ENCODE measurements at places on chromosomes 11 and 22. TPM values are rescaled to one million over a fixed set of nuclear protein-coding genes. Genes with fewer than 3 reads are reported as not detected.

DNA sequence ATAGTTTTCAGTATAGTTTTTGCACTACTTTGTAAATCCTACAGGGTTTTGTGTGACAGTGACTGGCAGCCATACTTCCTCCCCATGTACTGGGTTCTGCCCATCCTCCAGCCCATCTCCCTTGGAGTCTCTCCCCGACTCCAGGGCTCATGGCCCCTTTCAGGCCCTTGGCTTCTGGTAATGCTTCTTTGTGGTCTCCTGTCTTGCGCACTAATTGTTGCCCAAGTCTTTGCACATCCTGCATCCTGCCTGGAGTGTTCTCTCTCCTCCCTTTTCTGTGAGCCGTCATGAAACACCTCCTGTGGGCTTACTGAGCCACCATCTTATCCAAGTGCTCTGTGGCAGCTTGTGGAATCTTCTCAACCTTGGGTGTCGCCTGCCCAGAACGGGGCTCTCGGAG, 11.4 kb upstream of the KCNQ1OT1 start:
- no peak for DNase-seq

DNA sequence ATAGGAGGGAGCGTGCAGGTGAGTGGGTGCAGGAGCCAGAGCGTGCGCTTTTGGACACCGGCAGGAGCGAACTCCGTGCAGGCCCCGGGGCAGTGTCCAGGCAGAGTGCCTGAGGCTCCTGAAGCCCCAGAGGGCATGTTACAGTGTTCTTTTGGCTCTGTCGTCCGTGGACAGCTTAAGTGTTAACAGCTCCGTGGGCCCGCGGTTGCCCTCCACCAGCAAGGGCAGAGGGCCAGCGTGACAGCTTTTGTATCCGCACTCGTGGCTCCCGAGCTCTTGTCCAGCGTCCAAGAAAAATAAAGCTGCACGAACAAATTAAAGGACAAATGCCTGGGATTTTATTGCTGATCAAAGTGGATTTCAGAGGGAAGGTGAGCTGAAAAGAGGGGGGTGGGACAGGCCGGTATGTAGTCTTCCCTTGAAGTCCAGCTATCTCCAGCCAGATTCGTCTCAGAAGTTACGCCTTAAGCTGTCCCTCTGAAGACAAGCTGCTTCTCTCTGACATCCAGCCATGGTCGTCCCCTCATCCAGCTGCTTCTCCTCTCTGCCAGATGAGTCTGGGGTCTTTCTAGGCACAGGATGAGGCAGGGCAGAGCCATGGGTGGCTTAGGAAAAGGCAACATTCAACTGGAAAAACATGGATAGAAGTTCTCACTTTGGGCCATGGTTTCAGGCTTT, 968 bp upstream of the TMEM109 start:
- no peak for DNase-seq

GRCh38 chr22:21978564-21979386, 3.8 kb downstream of the TOP3B start:
- DNase-seq: no peak

TUT1 gene
- polyA plus RNA-seq: 12.1 TPM

GRCh38 chr11:76955459-76956114, 78.6 kb upstream of the B3GNT6 start:
- no peak for DNase-seq

SPTBN2 gene
- polyA plus RNA-seq: not detected

DNA sequence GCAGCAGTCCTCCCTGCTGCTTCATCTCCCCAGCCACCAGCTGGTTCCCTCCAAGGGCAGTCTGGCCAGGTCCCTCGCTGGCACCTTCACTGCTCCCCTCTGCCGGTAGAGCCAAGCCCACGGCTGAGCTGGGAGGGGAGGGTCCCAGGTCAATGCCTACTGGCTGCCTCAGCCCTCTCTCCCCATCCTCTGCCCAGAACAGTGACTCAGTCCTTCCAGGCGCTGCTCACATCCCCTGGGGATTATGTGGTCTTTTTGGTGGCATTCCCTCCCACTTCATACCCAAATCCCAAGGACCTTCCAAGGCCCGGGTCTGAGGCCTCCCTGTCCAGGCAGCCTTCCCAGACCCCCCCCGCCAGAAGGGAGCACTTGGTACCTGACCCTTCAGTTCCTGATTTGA, 44.9 kb downstream of the WNT7B start:
- peak; percentile 66 for DNase-seq

ZNF280B gene
- polyA plus RNA-seq: 0.57 TPM

IGSF9B gene
- polyA plus RNA-seq: not detected

- DNase-seq: peak; percentile 59
These were observed 28.2 kb downstream of the KCTD17 start for GRCh38 chr22:37079668-37080171.

DNA sequence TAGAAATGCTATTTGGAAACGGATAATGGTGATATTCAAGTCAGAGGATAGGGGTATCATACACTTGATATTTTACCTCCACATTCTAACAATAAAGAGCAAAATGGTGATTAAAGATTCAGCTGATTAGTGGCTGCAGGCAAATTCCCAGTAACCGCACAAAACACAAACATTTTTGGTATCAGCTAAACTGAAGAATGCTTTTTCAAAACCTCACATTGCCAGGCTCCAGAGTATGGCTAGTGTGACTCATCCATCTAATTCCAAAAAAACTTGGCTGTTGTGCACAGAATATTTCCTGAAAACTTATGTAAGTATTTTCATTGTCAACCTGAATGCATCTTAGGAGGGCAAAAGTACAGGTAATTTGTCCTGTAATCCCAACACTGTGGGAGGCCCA, 10.9 kb downstream of the SRPRA start:
- peak; percentile 71 for DNase-seq

DNA sequence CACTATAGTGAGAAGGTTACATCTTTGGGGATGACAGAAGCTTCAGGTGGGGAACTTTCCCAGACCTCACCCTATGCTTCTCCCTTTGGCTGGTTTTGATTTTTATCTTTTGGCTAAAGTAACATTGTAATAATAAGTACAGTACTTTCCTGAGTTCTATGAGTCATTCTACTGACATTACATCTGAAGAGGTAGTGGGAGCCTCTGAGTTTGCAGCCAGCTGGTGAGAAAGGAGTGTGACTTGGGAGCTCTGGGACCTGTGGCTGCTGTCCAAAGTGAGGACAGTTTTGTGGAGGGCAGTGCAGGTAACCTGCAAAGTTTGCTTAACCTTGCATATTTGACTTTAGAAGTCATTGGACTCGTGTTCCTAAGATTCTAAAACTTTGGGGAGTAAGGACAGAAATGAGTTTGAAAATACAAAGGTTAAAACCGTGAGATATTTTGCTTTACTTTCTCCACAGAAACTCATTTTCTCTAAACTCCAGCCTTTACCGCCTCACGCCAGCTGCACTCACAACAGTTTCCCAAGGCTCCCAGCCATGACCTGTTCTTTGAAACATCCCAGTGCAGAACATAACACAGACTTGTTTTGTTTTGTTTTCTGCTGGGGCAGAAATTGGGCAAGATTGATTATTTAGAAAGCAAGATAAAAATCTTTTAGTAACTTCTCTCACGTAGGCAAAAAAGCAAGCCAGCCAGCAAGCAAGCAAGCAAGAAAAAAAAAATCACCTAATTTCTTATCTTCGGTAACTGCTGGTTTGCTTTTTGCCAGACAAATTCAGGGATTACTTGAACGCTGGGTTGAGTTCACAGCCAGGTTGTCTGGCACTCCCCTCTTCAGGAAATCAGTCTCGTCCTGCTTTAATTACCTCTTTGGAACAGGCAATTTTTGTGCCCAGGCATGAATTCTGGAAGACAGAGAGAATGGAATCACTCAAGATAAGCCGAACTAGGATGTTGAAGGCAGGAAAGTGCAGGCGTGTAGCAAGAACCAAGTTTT, 478.3 kb upstream of the ISX start:
- DNase-seq: no peak

DNA sequence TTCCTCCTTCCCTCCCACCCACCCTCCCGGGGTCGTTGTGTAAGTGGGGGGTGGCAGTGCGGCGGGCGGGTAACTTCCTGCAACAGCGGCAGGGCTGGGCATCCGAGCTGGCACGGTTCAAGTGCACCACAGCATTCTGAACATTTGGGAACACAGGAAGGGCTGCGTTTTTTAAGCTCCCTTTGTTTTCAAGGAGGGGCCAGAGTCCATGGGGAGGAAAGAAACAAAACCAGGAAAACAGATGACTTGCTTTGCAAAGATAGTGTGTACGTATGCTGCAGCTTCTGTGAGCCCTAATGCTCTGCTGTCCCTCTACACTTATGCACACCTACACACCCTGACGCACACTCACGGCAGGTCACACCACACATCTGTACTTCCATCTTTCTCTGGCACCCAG, 152.5 kb downstream of the FBXO7 start:
- no peak for DNase-seq

MUC2 gene
- polyA plus RNA-seq: not detected

TPBGL gene
- not detected for polyA plus RNA-seq

DRICH1 gene
- not detected for polyA plus RNA-seq

CAPN1 gene
- polyA plus RNA-seq: 110 TPM

LINC01488 gene
- not detected for polyA plus RNA-seq

DNA sequence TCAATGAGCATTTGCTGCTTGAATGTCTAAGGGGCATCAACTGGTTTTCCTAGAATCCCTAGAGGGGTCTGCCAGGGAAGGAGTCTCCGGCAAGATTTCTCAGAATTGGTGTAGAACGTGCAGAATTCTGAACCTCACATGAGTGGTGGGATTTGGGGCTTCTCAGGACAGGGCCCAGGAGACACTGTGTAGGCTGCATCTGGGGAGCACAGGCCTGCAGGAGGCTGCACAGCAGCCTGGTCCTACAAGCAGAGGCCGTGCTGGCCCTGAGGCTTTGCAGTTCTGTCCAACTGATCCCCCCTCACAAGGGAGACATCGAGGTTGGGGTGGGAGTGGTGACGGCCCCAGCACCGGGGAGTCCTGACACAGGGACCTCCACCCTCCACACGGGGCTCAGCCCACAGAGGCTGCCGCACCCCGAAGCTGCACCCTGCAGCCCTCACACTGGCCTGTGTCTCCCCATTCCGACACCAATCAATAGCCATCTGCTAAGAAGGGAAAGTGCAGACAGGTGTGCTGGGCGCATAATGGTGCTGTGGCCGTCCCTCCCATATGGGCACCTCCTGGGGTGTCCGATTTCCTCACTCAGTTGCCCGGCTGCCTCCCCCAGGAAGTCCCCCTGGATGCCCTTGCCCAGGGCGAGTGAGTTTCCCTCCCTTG, 688.1 kb downstream of the BRD1 start:
- no peak for DNase-seq

DNA sequence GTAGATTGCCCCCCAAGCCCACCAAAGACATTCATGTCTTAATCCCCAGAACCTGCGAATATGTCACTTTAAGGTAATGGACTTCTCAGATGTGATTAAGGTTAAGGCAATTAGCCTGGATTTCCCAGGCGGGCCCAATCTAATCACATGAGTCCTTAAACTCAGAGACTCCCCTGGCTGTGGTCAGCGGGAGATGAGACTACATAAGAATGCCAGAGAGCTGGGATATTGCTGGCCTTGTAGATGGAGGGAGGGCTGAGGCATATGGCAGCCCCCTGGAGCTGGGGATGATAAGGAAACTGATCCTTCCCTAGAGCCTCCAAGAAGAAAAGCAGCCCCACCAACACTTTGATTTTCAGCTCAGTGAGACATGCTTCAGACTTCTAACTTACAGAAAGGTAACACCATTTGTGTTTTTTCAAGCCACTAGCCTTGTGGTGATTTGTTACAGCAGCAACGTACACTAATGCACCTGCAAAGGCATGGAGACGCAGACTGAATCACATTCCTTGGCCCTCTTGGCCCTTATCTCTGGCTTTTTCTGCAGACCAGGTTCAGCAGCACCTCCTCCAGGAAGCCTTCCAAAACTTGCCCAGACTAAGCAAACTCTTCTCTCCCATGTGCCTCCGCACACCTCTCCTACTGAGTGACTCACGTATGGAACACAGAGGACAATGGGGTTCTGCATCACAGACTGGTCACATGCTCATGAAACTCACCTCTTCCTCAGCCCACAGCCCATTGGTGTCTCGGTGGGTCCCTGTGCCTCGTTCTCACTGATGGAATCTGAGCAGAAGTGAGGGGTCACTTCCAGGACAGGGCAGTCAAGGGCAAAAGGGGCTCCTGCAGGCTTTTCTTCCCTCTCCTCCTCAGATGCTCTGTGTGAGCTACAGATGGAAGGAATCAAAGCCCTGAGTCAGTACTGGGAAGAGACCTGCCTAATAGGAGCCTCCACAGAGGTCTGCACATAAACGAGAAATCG, 86.3 kb upstream of the HMGXB4 start:
- DNase-seq: no peak

DNA sequence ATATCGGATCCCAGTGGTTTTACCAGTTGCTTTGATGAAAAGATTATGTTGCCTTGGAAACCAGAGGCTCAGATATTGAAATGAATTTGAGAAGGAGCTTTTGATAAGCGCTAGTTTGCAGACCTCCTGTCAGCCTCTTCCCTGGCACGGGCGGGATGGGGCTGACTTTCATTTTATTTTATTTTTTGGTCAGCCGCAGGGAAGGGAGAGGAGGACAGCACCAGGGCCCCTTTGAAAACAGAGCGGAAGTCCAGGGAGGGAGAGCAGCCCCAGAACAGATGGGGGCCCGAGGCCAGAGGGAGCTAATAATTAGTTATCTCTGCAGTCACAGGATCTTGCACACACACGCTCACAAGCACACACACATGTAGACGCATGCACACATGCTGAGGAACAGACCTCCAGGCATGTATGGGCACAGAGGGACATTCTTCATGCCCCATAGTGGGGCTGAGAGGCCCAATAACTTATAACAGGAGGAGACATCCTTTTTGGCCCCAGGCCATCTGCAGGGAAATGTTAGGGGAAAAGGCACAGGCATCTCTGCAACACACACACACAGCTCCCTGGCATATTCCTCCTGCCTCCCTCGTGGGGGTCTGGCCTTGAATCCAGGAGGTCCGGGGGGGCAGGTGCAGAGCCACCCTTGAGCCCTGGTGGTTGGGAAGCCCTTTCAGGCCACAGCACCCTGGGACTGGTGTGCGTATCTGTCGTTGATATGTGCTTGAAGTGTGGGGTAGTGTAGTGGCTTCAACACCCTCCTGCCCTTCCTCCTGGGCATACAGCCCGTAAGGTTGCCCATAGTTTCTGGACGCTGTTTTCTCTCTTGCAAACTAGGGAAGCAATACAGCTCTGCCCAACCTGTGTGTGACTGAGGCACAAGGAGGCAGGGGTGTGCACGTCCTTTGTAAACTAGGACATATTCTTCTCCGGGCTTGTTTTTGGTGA, 117.3 kb downstream of the CEP164 start:
- DNase-seq: no peak
